ENCODE measurements at places on chromosomes 3 and 15.

DNA sequence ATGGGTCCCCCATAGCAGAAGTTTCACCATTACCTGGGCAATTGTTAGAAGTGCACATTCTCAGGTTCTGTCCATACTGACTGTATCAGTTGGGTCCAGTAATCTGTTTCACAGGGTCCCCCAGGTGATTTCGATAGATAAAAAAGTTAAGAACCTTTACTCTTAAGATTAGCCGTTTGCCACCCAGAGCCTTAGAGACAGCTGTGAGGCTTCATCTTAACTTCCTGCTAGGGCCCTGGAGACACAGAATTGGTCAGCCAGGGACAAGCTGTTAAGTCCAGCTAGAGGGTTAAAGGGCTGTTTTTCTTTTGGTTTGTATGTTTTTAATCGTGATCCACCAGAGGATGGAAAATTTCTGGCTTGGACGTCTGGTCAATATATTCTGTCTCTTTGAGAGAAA is 6.7 kb downstream of the FAM162A start:
- DNase-seq, result no peak

- no peak for DNase-seq
These were observed 113.5 kb upstream of the BHLHE40 start for GRCh38 chr3:4865714-4866113.

DNA sequence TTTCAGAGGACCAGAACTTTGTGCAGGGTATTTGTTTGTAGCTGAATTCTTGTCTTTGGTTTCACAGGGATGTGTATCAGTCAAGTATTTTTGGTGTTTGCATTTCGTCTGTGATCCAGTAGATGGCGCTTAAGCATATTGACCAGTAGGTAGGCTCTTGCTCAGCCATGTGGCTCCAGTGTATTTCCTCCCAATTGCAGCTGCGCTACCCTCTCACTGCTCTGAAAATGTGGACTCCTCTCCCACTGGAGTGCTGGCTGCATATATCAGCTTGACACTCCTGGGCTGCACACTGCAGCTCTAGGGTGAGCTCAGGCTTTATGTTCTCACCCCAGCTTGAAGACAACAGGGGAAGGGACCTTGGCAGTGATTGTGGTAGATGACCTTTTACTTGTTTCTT is 1264.3 kb upstream of the ALCAM start:
- DNase-seq, result no peak

DNA sequence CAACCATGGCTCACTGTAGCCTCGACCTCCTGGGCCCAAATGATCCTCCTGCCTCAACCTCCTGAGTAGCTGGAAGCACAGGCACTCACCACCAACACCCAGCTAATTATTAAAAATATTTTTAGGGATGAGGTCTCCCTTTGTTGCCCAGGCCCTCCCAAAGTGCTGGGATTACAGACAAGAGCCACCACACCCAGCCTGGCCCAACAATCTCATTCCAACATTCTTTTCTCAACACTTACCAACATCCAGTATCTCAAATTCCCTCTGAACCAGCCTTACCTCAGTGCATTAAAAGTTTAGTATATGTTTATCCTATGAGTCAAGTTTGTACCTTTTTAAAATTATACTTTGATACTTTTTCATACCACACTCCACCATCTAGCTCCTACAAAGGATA is 25.0 kb downstream of the ANXA2 start:
- DNase-seq, result no peak

- no peak for DNase-seq
These were observed 45.7 kb upstream of the INO80 start for GRCh38 chr15:41161736-41162135.

GRCh38 chr3:180624714-180625113 is 22.8 kb downstream of the TTC14 start:
- no peak for DNase-seq

GRCh38 chr3:195058336-195059005 is 212.5 kb downstream of the XXYLT1 start:
- DNase-seq, result no peak

DNA sequence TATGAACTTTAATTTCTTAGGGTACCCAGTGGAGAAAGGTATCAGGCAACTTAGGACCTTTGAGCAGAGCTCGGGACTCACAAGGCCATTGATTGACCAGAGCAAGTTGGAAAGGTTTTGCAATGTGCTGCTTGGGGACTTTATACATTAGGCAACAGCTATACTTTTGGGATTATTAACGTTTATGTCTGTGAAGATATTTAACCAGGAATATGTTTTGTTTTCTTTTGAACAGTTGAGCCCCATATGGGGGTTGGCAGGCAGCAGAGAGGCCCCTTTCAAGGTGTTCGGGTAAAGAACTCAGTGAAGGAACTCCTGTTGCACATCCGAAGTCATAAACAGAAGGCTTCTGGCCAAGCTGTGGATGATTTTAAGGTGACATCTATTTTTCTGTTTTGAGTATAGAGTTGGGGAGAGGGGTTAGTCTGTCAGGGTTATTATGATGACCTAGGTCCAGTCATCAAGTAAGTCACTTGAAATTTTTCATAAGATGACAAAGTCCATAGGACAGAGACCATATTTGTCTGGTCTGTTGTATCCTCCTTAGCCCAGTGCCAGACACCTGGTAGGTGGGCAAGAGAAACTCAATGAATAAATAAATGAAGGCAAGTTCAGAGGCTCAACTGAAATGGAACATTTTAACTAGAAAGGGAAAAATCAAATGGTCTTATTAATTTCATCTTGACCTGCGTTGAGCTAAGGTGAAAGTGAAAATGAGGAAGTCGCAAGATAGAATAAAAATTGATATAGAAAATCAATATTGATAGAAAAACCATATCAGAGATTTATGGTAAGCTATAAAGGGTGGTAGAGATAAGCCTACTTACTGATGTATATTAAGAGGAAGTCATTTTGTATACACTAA is 2.8 kb downstream of the NFKBIZ start:
- DNase-seq, result no peak

- DNase-seq, result no peak
These were observed 39.9 kb downstream of the LEO1 start for GRCh38 chr15:51931638-51932037.

DNA sequence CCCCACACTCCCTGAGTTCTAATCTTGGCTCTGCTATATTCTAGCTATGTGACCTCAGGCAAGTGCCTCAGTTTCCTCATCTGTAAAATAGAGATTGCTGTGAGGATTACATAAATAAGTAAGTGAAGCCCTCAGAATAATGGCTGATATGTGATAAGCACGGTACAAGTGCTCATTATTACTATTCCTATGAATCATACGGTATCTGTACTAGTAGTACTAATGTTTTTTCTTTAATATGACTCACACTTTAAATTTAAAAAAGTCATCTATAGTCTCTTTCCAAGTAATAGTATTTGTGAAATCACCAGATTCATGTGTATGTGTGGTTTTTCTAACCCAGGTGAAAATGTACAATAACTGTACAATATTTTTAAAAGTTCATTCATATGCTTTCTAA is 58.7 kb downstream of the CLDN11 start:
- DNase-seq, result no peak

DNA sequence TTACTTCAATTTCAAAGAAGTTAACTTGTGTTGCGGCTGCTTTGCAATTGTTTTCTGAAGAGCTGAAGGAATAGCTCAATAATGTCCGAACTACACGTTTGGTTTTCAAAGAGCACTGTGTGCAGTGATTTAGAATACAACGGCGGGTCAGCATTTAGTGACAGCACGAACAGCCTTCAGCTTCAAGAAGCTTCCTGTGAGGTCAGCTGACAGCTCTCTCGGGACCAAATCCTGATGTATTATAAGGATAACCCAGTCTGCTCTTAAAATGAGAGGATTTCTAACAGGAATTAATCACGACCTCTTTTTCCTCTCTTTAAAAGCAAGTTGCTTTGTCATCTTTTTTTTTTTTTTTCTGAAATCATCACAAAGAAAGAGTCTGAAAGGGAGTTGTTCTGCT is 97.9 kb upstream of the UNC13C start:
- DNase-seq, result no peak

DNA sequence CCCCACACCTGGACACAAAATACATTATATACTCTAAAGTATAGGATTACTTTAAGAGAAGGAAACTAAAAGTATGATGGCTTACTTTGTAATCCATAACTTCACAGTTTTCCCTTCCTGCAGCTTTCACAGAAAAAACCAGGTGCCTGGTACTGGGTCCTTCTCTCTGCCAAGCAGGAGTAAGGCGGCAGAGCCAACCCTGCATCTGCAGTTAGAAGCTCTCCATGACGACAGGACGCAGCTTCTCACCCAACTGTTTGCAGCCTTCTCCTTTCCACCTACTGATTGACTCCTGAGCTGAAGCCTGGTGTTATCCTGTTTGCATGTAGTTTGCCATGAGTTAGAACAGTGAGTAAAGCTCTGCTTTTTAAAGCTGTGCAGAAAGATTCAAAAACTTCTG is 6.7 kb downstream of the MRAS start:
- no peak for DNase-seq

- no peak for DNase-seq
These were observed 141.5 kb upstream of the ROPN1 start for GRCh38 chr3:124133366-124133940.

- no peak for DNase-seq
These were observed 81.4 kb downstream of the DNAJB8 start for GRCh38 chr3:128385080-128385832.

DNA sequence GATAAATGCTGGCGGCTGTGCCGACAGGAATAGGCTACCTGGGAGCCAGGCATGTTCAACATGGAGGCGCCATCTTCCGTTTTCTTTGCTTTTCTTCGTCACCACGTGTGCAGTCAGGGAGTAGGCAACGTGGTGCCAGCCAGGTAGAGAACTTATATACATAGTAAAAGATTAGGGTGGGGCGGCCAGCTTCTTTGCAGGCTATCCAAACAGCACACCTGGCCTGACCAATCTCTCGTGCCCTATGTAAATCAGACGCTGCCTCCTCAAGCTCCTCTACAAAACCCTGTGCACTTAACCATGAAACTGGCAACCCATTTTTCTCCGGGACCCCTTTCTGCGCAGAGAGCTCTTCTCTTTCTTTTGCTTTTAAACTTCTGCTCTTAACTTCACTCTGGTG is 28.6 kb upstream of the OR5K4 start:
- no peak for DNase-seq

- DNase-seq, result no peak
These were observed 25.3 kb downstream of the RAD18 start for GRCh38 chr3:8938021-8938420.

DNA sequence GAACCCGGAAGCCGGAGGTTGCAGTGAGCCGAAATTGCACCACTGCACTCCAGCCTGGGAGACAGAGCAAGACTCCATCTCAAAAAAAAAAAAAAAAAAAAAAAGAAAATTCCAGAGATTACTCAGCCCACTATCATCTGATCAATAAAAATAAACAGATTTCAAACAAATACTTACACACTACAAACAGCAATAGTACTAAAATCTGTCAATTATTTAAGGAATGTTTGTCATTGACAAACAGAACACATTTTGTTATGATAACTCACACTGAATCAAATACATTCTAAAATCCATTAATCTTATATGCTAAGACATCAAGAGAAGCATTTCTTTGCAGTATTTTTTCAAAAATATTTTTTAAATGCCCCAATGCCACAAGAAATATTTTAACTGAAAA is 7.6 kb downstream of the MYO9A start:
- no peak for DNase-seq

GRCh38 chr3:131796558-131797198 is 238.1 kb downstream of the CPNE4 start:
- DNase-seq, result no peak

- DNase-seq, result no peak
These were observed 161.1 kb downstream of the WDR76 start for GRCh38 chr15:43987924-43988323.

- DNase-seq, result no peak
These were observed 236.3 kb downstream of the MEX3B start for GRCh38 chr15:81809543-81809942.

GRCh38 chr3:194133661-194134230 is 2.2 kb upstream of the HES1 start:
- no peak for DNase-seq

DNA sequence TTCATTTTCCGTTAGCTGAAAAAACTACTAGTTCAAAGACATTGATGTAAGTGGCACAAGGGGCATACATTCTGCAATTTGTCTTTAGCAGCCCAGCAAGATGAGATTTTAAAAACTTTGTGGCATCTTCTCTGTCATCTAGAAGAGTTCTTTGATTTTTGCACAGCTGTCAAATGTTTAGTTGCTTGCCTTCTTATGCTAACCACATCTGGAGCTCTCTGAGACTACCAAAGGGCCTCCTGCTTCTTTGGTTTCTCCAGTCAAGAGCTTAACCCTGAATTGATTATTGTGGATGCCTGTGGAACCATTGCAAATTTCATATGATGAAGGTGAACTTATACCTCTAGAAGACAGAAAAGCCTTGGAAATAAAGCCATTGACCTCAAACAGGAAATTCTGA is 468.7 kb upstream of the RGMA start:
- no peak for DNase-seq

DNA sequence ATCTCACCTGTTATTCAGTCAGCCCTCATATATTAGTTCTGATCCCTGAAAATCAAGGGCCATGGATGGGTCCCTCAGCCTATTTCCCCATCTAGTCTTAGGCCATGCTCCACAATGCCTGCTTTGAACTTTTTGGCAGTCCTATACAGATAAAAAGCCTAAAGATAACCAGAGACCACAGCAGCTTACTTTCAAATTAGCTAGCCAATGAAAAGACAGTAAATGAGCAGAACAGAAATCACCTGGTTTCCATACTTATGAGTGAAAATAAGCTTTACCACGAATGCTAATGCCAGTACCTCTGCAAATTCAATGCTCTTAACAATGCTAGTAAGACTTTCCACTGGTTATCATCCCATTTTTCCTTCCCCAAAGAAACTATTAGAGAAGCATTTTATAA is 141.6 kb upstream of the SPRED1 start:
- no peak for DNase-seq

DNA sequence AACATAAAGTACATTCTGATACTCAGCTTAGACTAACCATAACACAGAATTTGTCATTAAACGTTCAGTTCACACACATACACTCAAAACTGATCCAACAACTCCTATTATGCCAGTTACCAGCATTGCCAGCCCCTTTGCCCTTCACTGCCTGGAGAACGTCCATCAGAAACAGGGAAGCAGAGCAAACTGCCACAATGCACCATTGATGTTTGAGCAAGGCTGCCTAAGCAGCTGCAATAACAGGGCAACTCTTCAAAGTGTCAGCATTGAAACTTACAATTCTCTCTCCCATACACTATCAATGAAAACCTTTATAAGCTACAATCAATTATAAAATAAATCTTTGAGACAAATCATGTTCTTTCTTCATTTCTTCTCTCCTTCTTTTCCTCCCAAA is 85.1 kb downstream of the ZBTB20 start:
- no peak for DNase-seq

GRCh38 chr3:72523429-72524151 is 324.7 kb downstream of the SHQ1 start:
- DNase-seq, result no peak

DNA sequence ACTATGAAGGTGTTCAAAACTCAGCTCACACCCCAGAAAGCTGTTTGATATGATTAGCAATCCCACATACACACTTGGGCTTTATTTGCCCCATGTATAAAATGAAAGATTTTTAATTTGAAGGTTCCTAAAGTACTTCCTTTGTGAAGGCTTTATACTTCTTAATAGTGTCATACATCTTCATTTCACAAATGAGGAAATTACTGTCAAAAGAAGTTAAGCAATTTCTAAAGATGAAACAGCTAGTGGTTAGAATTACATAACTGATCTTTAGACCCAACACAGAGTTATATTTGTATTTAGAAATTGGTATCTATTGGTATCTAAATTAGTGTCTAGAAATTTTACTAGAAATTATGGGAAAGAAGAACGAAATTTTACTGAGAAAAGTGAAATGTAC is 7.1 kb downstream of the CD200R1 start:
- DNase-seq, result no peak
